Stimulated activated CD4-positive, alpha-beta T cell treated with anti-CD3 and anti-CD28 coated beads, Interleukin-15, amount 100 ng/mL, for 1 hour (primary cell): ENCODE measurements at places on chromosomes 13 and 19.

DNA sequence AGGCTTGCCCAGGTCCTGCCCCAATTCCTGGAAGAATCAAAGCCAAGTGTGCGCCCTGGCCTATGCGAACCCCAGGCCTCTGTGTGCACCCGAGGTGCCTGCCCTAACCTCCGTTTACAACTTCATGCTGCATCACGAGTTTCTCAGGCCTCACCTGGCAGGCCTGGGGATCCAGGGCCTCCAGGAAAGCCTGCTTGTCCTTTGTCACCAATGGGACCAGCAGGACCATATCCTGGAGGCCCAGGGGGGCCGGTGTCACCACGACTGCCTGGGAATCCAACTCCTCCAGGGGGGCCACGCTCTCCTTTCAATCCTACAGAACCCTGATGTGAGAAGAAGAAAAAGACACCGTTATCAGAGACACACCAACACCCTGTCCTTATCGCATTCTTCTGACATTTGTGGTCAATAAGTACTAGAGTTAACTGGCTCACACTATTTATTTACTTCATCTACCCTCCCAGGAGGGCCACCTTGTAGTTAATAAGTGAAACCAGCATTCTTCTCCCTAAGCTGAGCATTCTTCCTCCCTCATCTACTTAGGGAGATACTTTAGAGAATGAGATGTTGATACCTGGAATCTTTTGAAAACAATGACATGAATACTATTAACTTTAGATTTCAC, 120.6 kb downstream of the COL4A1 start:
- DNase-seq: no peak

GRCh38 chr13:111395511-111396393, 75.3 kb downstream of the TEX29 start:
- no peak for DNase-seq

- no peak for DNase-seq
These were observed 964 bp downstream of the KHSRP start for GRCh38 chr19:6423499-6424194.

GRCh38 chr13:79227418-79227817, 178.6 kb downstream of the RBM26 start:
- DNase-seq: no peak

DNA sequence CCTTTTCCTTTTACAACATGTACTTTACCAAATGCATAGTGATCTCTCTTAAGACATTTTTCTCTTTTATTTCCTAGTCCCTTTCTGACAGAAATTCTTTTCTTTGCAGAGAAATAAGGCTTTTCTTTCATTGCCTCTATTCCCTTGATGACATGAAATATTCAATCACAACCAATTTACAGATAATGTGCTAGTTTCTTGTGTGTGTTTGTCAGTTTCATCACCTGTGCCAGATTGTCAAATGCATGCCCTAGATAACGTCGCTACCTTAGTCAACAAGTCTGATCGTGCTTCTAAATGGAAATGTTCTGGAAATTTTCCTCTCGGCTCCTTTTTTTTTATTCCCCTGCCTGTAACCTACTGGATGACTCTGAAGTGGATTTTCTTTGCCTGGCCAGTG, 478.1 kb downstream of the KLF5 start:
- no peak for DNase-seq

DNA sequence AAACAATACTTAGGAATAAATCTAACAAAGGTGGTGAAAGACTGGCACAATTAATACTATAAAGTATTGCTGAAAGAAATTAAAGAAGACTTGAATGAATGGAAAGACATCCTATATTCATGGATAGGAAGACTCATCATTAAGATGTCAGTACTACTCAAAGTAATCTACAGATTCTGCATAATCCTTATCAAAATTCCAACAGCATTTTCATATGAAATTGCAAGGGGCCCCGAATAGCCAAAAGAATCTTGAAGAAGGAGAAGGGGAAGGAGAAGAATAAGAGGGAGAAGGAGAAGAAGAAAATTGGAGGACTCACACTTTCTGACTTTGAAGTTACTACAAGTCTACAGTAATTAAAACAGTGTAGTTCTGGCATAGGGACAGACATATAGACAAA, 25.6 kb upstream of the LRP3 start:
- no peak for DNase-seq

GRCh38 chr13:36151591-36151990, 20.4 kb upstream of the DCLK1 start:
- no peak for DNase-seq

DNA sequence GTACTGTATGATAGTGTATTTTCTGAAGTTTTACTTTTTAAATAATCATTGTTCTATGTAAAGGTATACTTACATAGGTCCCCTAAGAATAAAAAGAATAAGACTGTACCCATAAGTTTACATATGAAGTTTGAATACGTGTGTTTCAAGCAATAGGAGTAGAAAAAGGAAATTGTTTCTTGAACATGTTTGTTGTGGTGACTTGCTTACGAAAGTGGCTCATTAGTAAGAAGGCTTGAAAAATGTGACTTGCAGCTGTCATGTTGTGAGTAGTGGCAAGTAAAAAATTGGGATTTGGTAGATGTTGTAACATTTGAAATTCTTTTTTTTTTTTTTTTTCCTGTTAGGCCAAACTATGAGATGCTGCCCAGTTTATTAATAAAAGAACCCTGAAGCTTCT, 203.3 kb downstream of the LMO7 start:
- DNase-seq: no peak

- no peak for DNase-seq
These were observed 17.1 kb upstream of the S1PR4 start for GRCh38 chr19:3161453-3161852.

GRCh38 chr13:103100830-103101229, 34.6 kb upstream of the SLC10A2 start:
- no peak for DNase-seq

- DNase-seq: no peak
These were observed 417.6 kb upstream of the PCDH20 start for GRCh38 chr13:61833228-61833627.

DNA sequence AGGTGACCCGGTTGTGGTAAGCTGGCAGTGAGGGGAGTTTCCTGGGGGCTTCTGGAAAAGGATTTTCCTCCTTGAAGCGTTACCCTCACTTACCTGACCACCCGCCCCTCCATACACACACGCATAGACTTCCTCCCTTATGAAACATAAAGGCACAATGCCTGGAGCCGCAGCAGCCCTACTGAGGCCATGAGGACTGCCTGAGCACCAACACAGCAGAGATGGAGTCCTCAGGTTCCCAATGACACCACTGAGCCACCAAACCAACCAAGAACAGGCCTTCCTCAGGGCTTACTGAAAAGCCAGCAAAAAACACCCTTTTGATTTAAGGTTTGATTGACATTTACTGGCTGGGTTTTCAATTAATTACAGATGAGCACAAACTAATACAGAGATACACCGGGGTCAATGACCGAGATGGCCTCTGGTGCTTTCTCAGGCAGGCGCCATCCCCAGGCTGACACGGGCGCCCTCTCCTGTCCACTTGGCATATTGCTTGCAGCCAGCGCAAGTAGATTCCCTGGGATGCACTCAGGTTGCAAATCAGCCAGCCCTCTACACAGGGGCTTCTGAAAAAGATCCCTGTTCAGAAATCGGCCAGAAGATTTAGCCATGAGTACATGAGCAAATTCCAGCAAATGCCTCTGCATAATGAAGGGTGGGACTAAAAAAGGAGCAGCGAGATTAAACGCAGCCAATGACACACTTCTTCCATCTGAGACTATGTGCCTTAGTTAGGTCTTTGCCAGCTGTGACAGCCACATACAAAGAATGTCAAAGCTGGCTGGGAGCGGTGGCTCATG, 14.8 kb downstream of the OPA3 start:
- no peak for DNase-seq

DNA sequence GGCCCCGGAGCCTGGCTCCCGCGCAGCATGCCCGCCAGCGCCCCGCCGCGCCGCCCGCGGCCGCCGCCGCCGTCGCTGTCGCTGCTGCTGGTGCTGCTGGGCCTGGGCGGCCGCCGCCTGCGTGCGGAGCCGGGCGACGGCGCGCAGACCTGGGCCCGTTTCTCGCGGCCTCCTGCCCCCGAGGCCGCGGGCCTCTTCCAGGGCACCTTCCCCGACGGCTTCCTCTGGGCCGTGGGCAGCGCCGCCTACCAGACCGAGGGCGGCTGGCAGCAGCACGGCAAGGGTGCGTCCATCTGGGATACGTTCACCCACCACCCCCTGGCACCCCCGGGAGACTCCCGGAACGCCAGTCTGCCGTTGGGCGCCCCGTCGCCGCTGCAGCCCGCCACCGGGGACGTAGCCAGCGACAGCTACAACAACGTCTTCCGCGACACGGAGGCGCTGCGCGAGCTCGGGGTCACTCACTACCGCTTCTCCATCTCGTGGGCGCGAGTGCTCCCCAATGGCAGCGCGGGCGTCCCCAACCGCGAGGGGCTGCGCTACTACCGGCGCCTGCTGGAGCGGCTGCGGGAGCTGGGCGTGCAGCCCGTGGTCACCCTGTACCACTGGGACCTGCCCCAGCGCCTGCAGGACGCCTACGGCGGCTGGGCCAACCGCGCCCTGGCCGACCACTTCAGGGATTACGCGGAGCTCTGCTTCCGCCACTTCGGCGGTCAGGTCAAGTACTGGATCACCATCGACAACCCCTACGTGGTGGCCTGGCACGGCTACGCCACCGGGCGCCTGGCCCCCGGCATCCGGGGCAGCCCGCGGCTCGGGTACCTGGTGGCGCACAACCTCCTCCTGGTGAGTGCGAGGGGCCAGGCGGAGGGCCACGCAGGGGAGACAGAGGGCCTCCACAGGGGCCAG, at the start of gene KL:
Gene KL, plus strand, starts transcription at position 10 of the 909 bp plus-strand sequence. Its CDS starts 18 bp downstream, at position 28.
- no peak for DNase-seq

GRCh38 chr13:20394169-20394501, 131.5 kb downstream of the CRYL1 start:
- DNase-seq: no peak

- DNase-seq: no peak
These were observed 50.3 kb downstream of the ARHGEF7 start for GRCh38 chr13:111165241-111166010.

GRCh38 chr13:29195456-29195855, 375.3 kb downstream of the MTUS2 start:
- DNase-seq: no peak

DNA sequence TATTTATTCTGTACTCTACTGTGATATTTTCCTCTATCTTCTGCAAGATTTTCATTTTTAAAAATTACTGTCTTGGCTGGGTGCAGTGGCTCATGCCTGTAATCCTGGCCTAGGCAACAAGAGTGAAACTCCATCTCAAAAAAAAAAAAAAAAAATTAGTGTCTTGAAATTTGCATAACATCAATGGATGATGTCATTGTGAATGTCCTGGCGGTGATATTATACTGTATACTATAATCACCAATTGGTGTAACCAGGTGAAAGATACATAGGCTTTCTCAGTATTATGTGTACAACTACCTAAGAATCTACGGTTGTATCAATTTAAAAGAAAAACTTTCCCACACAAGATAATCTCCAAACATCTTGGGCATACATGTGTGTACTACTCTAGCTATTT, 15.2 kb downstream of the ZNF331 start:
- DNase-seq: no peak

GRCh38 chr19:11168568-11168967, 13.0 kb upstream of the SPC24 start:
- no peak for DNase-seq

- no peak for DNase-seq
These were observed at the start of gene ELL for GRCh38 chr19:18521692-18522123. Gene ELL, minus strand, starts transcription at chr19:18522070. Its CDS starts 15 bp downstream, at chr19:18522055.

- no peak for DNase-seq
These were observed 759.2 kb upstream of the SLITRK1 start for GRCh38 chr13:84641491-84641890.

DNA sequence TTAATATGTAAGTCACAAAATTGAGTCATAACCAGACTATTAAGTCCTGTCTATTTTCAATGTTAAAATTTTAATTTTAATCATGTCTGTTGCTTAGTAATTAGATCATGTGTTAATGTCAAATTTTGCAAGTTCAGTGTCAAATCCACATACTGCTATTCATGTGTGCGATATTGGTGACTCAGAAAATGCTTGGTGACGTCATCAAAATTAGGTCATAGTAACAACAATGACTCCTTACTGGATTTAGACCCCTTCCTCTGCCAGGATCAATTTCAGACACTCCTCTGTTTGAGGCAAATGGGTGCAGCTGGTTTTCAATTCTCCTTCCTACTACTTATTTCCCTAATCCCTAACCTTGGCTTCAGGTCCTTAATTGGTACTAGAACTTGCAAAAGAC, 1394.3 kb upstream of the SLC10A2 start:
- DNase-seq: no peak

GRCh38 chr13:45602183-45603170, 13.1 kb downstream of the ERICH6B start:
- DNase-seq: no peak

DNA sequence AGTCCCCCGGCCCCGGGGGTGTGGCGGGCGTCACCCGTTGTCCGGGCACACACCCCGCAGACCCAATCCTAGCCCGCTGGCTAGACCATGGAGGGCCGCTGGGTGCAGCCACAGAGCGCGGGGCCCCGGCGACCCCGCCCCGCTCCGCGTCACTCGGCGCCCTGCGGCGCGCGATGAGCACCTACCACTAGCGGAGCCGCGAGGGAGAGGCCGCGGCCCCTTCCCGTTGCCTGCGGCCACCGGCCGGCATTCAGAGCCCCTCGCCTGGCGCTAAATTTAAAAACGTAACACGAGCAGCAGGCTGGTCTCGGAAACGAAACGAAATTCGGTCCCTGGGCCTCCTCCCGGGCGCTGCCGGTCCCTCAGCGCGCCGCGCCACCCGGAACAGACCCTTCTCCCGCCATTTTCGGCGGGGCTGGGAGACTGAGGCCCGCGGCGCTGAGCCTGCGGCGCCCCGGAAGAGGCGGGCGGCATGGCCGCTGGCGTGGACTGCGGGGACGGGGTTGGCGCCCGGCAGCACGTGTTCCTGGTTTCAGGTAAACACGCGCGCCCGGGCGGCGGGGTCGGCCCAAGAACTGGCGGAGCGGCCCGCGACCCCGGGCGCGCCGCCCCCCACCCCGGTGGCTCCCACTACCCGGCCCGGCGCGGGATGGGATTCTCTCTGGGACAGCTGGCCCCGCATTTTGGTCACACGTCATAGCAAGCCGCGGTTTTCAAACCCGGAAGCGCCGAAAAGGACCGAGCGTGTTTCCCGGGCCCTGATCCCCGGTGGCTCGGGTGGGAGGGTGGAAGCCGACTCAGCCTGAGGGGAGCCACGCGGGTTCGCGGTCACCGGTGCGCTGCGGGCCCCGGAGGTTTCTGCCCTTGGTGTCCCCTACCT, at the start of gene RNASEH2B:
Gene RNASEH2B, plus strand, starts transcription at position 187 of the 880 bp plus-strand sequence. Its CDS starts 286 bp downstream, at position 473.
- peak; percentile 36 for DNase-seq

DNA sequence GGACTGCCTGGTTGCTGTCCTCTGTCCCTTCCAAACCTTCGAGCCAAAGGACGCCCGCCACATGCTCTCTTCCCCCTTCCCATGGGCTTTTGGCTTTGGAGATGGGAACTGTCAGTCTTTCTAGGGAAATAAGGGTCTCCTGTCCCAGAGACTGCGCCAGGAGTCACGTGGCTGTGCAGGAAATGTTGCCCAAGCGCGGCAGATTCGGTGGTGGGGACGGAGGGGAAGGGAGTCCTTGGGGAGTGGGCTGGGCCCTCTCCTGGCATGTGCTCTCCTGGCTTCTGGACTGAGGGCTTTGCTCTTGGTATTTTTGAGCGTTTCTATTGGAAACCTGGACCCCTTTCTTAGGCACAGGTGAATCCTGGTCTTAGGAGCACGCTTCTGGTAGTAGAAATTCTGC, 103.2 kb downstream of the KDM4B start:
- no peak for DNase-seq

GRCh38 chr13:85373322-85373721, 425.9 kb downstream of the SLITRK6 start:
- DNase-seq: no peak

GRCh38 chr13:99326012-99326411, 18.8 kb upstream of the GPR183 start:
- no peak for DNase-seq

GRCh38 chr19:3580156-3580934, 4.9 kb upstream of the GIPC3 start:
- no peak for DNase-seq
